ENCODE measurements at places on chromosomes 16 and 17. TPM values are rescaled to one million over a fixed set of nuclear protein-coding genes. Genes with fewer than 3 reads are reported as not detected.
A peak's percentile ranks its signal among the peaks of the same experiment; 100 is the strongest.

DNA sequence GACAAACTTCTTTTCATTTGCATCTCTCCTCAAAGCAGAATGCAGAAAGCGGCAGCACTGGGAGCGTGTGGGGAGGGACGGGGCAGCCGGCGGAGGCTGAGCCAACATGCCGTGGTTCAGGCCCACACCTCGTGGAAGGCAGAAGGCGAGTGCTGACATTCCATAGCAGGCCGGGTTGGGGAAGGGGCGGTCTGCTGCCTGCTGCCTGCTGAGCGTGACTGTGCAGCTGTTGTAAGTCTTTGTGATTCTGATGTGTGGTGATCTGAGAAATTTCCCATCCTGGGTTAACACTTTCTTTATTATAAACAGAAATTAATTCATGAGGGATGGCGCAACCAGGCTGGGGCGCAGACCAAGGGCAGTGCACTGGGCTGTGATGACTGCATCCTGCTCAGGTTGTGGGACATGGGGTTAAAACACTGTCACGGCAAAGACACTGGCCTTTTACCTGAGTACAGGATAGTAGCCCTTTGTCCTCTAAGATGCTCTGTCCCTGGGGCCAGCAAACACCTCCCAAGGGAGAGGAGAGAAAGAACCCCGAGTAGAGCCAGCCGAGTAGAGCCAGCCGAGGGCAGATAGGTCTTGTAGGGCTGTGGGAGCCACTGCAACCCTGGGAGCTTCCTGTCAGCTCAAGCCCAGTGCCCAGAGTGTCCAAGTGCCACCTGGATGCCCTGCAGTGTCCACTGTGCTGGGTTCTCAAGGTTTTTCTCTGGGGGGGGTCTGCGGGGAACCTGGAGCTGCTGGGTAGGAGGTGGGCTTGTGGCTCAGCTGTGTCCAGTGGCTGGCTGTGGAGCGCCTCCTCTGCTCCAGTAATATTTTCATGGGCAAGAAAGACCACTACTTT is 8.8 kb upstream of the DNASE1 start:
- H3K4me3 ChIP-seq: peak overlapping the region; percentile 26
- H3K4me1 ChIP-seq: peaks cover 47% of the 10 kb centered on the region
- H3K36me3 ChIP-seq: no peaks in the 10 kb centered on the region
- peak overlapping the region; percentile 89 for H3K27ac ChIP-seq
- DNase-seq: peak; percentile 76

- no peak overlapping the region for H3K4me3 ChIP-seq
- H3K4me1 ChIP-seq: peaks cover 11% of the 10 kb centered on the region
- DNase-seq: peak; percentile 47
- no peak overlapping the region for H3K27ac ChIP-seq
- no peaks in the 10 kb centered on the region for H3K36me3 ChIP-seq
Observed at GRCh38 chr16:66357523-66357928, 9.0 kb upstream of the CDH5 start.

GRCh38 chr16:68700120-68700519 is 37.0 kb upstream of the CDH1 start:
- no peak overlapping the region for H3K27ac ChIP-seq
- peaks cover 33% of the 10 kb centered on the region for H3K36me3 ChIP-seq
- H3K27me3 ChIP-seq: no peaks in the 10 kb centered on the region
- no peak for DNase-seq

- H3K4me3 ChIP-seq: no peak overlapping the region
- no peak overlapping the region for H3K27ac ChIP-seq
- peaks cover 3% of the 10 kb centered on the region for H3K4me1 ChIP-seq
- DNase-seq: no peak
- H3K27me3 ChIP-seq: no peaks in the 10 kb centered on the region
- no peaks in the 10 kb centered on the region for H3K36me3 ChIP-seq
Observed at GRCh38 chr16:86931410-86931941, 353.1 kb downstream of the FOXL1 start.

DNA sequence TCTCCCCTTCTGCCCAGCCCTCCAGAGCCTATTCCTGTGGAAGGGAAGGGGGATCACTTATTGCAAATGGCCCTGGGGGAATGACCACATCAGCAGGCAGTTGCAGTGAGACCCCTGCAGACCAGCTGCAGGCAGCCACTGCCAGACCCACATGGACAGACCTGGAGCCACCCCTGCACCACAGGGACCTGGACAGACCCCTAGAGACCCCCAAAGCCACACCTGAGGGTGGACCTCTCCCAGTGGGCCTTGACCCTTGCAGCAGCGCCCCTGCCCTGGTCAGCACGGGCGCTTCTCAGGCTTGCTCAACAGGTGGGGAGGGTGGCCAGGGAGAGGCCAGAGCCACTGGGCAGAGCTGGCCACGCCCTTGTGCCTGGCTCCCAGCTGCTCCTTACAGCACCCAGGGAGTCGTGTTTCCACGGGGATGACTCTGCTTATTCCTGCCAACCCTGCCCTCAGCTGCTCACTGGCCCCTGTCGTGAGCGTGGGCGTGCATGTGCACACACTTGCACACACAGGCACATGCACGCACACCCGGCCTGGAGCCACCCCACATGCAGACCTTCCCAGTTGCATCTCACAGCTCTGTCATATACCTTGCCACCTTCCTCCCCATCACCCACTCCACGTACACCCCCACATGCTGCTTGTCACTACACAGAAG is 1.3 kb upstream of the SCN4A start:
- H3K4me1 ChIP-seq: 0 out of 2 replicates have a peak, but pooled peaks cover 5% of the 10 kb centered on the region
- H3K36me3 ChIP-seq: no peaks in the 10 kb centered on the region
- DNase-seq: no peak
- H3K27me3 ChIP-seq: no peaks in the 10 kb centered on the region

DNA sequence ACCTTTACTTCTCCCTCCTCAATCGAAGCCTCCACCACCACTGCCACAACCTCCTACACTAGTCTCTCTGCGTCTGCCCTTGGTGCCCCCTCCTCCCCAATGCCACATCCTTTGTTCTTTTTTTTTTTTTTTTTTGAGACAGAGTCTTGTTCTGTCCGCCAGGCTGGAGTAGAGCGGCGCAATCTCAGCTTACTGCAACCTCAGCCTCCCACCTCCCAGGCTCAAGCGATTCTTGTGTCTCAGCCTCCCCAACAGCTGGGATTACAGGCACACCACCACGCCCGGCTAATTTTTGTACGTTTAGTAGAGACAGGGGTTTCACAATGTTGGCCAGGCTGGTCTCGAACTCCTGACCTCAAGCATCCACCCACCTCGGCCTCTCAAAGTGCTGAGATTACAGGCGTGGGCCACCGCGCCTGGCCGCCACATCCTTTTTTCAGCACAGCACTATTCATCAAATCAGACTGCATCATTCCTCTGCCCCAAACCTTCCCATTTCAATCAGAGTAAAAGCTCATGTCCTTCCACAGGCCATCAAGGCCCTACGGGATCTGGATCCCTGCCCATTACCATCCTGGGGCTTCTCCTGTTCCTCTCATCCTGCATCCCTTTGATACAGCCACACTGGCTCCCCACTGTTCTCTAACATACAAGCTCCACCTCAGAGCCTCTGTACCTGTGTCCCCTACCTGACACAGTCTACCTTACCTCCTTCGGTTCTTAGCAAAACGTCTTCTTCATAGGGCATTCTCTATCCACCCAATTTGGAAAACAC is 2.0 kb downstream of the KLHL11 start:
- H3K36me3 ChIP-seq: peaks cover 15% of the 10 kb centered on the region
- no peak for DNase-seq
- no peak overlapping the region for H3K4me3 ChIP-seq
- peaks cover 27% of the 10 kb centered on the region for H3K4me1 ChIP-seq

DNA sequence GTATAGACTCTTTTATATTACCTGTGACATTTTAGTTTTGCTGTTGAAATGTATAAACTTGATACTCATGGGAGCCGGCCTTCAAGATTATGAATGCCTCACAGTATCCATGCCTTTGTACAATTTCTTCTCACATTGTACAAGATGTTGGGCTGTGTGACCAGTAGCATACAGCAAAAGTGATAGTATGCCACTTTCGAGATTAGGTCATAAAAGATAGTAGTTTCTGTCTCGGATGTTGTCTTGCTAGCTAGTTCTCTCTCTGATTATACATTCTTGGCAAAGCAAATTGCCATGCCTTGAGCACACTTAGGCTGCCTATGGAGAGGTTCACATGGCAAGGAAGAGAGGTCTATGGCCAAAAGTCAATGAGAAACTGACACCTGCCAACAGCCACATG is 1309.8 kb upstream of the CDH8 start:
- DNase-seq: no peak
- H3K4me3 ChIP-seq: no peak overlapping the region
- H3K27me3 ChIP-seq: no peaks in the 10 kb centered on the region
- H3K36me3 ChIP-seq: no peaks in the 10 kb centered on the region
- no peak overlapping the region for H3K27ac ChIP-seq

GRCh38 chr17:78289802-78290363 is 58.5 kb downstream of the TMEM235 start:
- H3K4me1 ChIP-seq: peaks cover 1% of the 10 kb centered on the region
- H3K4me3 ChIP-seq: no peak overlapping the region
- no peaks in the 10 kb centered on the region for H3K36me3 ChIP-seq
- no peak overlapping the region for H3K27ac ChIP-seq

GRCh38 chr16:83779886-83780285 is 27.9 kb upstream of the HSBP1 start:
- peaks cover 5% of the 10 kb centered on the region for H3K4me1 ChIP-seq
- H3K27me3 ChIP-seq: no peaks in the 10 kb centered on the region
- DNase-seq: no peak

MMP28 gene
- total RNA-seq: not detected

HSD11B2 gene
- total RNA-seq: 33.4 TPM

CTRB2 gene
- total RNA-seq: 6.8 TPM

MMP25 gene
- total RNA-seq: 41.2 TPM

ZNF646 gene
- 29.1 TPM for total RNA-seq

STX1B gene
- 19.9 TPM for total RNA-seq

CRLF3 gene
- 21.7 TPM for total RNA-seq

All from WTC11 (cell line).